Ascending aorta (tissue), 2 donors: ENCODE measurements at places on chromosomes 7 and 10. TPM values are rescaled to one million over a fixed set of nuclear protein-coding genes. Genes with fewer than 3 reads are reported as not detected.

FZD1 gene
- 39.1 TPM for total RNA-seq

FAM237B gene
- not detected for total RNA-seq

RADIL gene
- total RNA-seq = 42.4 TPM

SLC18A3 gene
- not detected for total RNA-seq

GRCh38 chr7:144629598-144629997, 206.3 kb downstream of the TPK1 start:
- no peak overlapping the region for H3K4me3 ChIP-seq
- H3K36me3 ChIP-seq = no peaks in the 10 kb centered on the region
- DNase-seq = no peak
- no peak overlapping the region for H3K27ac ChIP-seq
- H3K27me3 ChIP-seq = no peaks in the 10 kb centered on the region

DNA sequence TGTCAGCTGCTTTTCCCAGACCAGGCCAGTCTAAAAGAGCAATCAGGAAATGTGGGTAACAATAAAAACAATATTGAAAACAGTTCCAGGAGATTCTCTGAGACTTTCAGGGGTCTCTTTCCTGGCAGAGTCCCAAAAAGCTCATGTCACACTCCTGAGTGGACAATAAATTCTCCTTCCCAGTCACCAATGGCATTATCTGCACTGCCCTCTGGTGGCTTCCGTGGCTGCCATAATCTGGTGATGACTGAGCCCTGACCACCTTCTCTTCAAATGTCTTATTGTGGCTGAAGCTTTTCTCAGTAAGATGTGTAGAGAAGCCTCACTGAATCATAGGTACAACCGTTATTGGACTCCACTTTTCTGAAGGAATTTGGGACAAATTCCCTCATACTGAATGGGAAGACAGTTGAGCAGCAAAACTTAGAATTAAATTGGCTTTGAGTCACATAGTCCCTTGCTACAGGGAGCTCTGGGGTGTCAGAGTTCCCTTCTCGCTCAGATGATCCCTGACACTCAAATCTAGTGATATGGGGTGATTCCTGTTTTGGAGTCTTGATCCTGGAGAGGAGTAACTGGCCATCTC, 24.4 kb upstream of the ASAH2 start:
- H3K4me3 ChIP-seq = no peak overlapping the region
- no peak overlapping the region for H3K27ac ChIP-seq
- no peaks in the 10 kb centered on the region for H3K36me3 ChIP-seq
- no peaks in the 10 kb centered on the region for H3K27me3 ChIP-seq

DNA sequence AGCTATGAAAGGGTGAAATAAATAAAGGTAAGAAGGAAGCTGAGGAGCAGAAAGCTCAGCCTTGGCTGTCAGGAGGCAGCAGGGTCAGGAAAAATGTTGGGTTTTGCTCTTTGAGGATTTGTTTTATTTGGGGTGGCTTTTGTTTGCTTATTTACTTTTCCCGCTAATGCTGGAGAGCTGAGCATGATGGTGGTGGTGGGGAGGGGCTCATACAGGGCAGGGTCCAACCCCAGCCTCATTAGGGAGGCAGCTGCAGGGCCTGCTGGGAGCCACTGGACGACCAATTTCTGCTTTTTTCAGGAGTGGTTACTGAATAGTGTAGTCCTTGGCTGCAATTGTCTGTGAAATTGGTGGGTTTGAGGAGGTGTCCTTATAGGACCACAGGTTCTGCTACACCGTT, 36.3 kb downstream of the CCM2 start:
- peaks cover 12% of the 10 kb centered on the region for H3K36me3 ChIP-seq
- no peaks in the 10 kb centered on the region for H3K27me3 ChIP-seq
- no peak for DNase-seq
- H3K4me3 ChIP-seq = no peak overlapping the region
- H3K27ac ChIP-seq = no peak overlapping the region

- H3K27ac ChIP-seq = no peak overlapping the region
- H3K4me1 ChIP-seq = no peaks in the 10 kb centered on the region
- no peaks in the 10 kb centered on the region for H3K36me3 ChIP-seq
- no peaks in the 10 kb centered on the region for H3K27me3 ChIP-seq
These were observed 521.8 kb upstream of the DPP6 start for GRCh38 chr7:153530441-153530840.

GRCh38 chr7:75608451-75609122, 116.5 kb downstream of the SPDYE5 start:
- no peaks in the 10 kb centered on the region for H3K27me3 ChIP-seq
- H3K4me1 ChIP-seq = no peaks in the 10 kb centered on the region
- DNase-seq = no peak
- no peak overlapping the region for H3K27ac ChIP-seq

DNA sequence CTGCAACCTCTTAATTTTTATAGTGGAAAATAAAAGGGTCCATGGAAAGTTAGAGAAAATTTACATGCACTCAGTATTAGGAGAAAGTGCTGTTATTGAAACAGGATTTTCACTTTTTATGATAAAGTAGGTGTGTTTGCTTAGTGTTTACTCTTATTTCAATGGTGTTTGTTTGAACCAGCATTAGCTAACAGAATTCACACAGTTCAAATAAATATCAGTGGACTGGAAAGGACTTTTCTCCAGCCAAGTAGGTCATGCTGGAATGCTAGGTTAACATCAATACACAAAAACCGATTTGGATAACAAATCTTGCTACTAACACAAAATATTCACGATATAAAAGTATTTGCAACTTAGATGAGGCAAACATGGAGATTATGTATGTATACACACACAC, 49.4 kb upstream of the BET1 start:
- H3K4me1 ChIP-seq = no peaks in the 10 kb centered on the region
- H3K27me3 ChIP-seq = no peaks in the 10 kb centered on the region
- no peak for DNase-seq
- H3K36me3 ChIP-seq = no peaks in the 10 kb centered on the region
- no peak overlapping the region for H3K4me3 ChIP-seq

- H3K4me1 ChIP-seq = no peaks in the 10 kb centered on the region
- no peaks in the 10 kb centered on the region for H3K36me3 ChIP-seq
- no peak overlapping the region for H3K4me3 ChIP-seq
- H3K27ac ChIP-seq = no peak overlapping the region
- no peak for DNase-seq
These were observed 378.8 kb downstream of the PLXDC2 start for GRCh38 chr10:20195076-20195475.
